SK-N-SH (cell line): ENCODE measurements at places on chromosomes 2 and 18. TPM values are rescaled to one million over a fixed set of nuclear protein-coding genes. Genes with fewer than 3 reads are reported as not detected.

The AGFG1 gene
- 42.3 and 62.7 TPM in 2 replicates for polyA plus RNA-seq

The BOK gene
- 1.7 and 1.9 TPM in 2 replicates for polyA plus RNA-seq

The ZNF804A gene
- 0.02 TPM in 2 replicates for polyA plus RNA-seq

The FKBP1B gene
- 69.7 and 72.4 TPM in 2 replicates for polyA plus RNA-seq

- H3K27me3 ChIP-seq, result no peaks in the 10 kb centered on the region
- H3K36me3 ChIP-seq, result no peaks in the 10 kb centered on the region
- peak overlapping the region; percentile 73; the same call in 1 of the 2 replicates for H3K4me3 ChIP-seq
- no peaks in the 10 kb centered on the region for H3K4me1 ChIP-seq
Observed at GRCh38 chr2:24918326-24919036, 1.6 kb downstream of the ADCY3 start.

DNA sequence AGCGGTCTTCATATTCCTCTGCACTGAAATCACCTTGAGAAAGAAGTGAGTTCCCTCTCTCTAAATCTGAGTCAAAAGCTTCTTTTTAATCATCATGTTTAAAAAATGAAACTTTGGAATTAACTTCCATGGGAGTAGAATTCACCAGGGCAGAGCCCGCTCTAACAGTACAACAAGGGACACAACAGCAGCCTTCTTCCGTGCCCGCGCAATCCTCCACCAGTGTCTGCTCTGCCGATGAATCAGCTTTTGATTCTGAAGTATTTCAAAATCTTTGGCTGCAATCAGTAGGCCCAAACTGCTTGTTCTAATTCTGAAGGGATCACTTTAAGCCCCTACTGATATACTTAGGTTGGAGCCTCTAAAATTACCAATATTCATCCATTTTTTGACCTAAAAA, 76.9 kb downstream of the USP40 start:
- peaks cover 33% of the 10 kb centered on the region for H3K36me3 ChIP-seq
- DNase-seq, result no peak
- peak overlapping the region; percentile 5; the same call in 1 of the 2 replicates for H3K27ac ChIP-seq
- no peak overlapping the region for H3K4me3 ChIP-seq

DNA sequence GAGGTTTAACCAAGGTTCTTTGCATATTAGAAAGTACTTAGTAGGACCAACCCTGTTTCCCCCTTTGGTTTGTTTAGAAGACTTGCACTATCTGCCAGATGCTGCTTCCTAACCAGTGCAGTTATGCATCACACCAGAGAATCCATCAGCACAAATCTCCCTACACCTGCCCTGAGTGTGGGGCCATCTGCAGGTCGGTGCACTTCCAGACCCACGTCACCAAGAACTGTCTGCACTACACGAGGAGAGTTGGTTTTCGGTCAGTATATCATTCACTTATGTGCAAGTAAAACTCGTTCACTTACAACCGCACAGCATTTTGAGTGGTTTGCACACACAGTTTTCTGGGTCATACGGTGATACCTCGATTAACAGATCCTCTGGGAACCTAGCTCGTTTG, 69.7 kb downstream of the ZNF532 start:
- no peaks in the 10 kb centered on the region for H3K27me3 ChIP-seq
- no peak overlapping the region for H3K4me3 ChIP-seq
- H3K27ac ChIP-seq, result no peak overlapping the region; the same call in 1 of the 2 replicates

- H3K27me3 ChIP-seq, result no peaks in the 10 kb centered on the region
- peaks cover 48% of the 10 kb centered on the region for H3K4me1 ChIP-seq
- peaks cover 28% of the 10 kb centered on the region for H3K36me3 ChIP-seq
- no peak overlapping the region for H3K4me3 ChIP-seq
- no peak for DNase-seq
Observed at GRCh38 chr18:28063271-28063761, 113.6 kb downstream of the CDH2 start.

- H3K4me3 ChIP-seq, result no peak overlapping the region
- H3K27me3 ChIP-seq, result peaks cover 6% of the 10 kb centered on the region
- H3K36me3 ChIP-seq, result no peaks in the 10 kb centered on the region
- H3K27ac ChIP-seq, result no peak overlapping the region
- DNase-seq, result no peak
Observed at GRCh38 chr18:78586586-78586985, 393.0 kb upstream of the SALL3 start.

GRCh38 chr2:165924946-165925345, 28.6 kb downstream of the TTC21B start:
- DNase-seq, result no peak
- H3K36me3 ChIP-seq, result peaks cover 46% of the 10 kb centered on the region
- no peaks in the 10 kb centered on the region for H3K27me3 ChIP-seq
- H3K4me1 ChIP-seq, result no peaks in the 10 kb centered on the region; the same call in 1 of the 2 replicates
- no peak overlapping the region for H3K27ac ChIP-seq

- H3K4me3 ChIP-seq, result no peak overlapping the region
- no peak overlapping the region for H3K27ac ChIP-seq
- DNase-seq, result no peak
- H3K36me3 ChIP-seq, result no peaks in the 10 kb centered on the region
Observed at GRCh38 chr18:22564036-22564435, 146.3 kb upstream of the CTAGE1 start.

GRCh38 chr18:75081486-75081885, 127.5 kb downstream of the PTGR3 start:
- H3K36me3 ChIP-seq, result no peaks in the 10 kb centered on the region
- no peak for DNase-seq
- no peaks in the 10 kb centered on the region for H3K4me1 ChIP-seq
- H3K27me3 ChIP-seq, result no peaks in the 10 kb centered on the region; the same call in 1 of the 2 replicates
- H3K4me3 ChIP-seq, result no peak overlapping the region
